Astrocyte of the cerebellum (primary cell): ENCODE measurements at places on chromosomes 6 and 20.
A peak's percentile ranks its signal among the peaks of the same experiment; 100 is the strongest.

DNA sequence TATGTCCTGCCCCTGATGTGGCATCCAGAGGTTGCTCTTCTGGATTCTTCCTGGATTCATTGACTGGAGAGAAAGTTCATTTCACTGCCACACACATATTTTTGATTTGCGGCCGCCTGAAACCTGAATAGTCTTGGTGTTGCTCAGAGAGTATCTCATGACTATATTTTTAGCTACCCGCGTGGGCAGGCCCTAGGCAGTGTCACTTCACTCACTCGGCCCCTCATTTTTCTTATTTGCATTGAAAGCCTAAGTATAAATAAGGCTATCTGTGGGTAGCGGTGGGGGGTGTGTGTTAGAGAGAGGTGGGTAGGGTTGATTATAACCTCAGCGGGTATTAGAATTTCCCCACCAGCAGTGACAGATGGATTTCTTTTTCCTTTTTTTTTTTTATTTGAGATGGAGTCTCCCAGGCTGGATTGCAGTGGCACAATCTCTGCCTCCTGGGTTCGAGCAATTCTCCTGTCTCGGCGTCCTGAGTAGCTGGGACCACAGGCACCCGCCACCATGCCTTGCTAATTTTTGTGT is 113.5 kb downstream of the JARID2 start:
- no peak for DNase-seq

GRCh38 chr20:38812709-38813573 is 7.4 kb downstream of the PPP1R16B start:
- no peak for DNase-seq

- DNase-seq, result no peak
Measured at GRCh38 chr20:52168116-52168515, 23.5 kb downstream of the ZFP64 start.

GRCh38 chr6:34865107-34865506 is 22.7 kb downstream of the TAF11 start:
- no peak for DNase-seq

GRCh38 chr6:160979061-160979708 is 12.4 kb upstream of the MAP3K4 start:
- no peak for DNase-seq

DNA sequence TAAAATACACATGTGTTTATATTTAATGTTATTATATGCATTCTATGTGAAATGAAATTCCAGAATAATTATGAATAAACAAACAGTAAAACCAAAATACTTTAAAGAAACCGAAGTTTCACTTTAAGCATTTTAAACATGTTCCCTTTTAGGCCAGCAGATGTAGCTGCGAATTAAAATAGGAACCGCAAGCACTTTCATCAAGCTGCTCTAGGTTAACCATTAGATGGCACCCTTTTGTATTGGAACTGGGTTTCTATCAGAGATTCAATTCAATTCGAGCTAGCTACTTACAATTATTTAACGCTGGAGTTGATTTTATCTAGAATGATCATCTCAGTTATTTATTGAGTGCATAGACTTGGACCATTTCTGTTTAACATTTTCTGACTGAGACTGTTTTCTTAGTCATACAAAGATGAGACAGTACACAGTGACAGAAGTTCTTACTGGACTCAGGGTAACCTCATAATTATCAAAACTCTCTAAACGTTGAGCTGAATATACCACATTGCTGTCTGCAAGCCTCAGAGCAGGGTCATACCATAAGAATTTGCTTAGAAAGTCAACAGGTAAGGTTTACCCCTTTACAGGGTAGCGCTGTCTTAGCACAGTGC is 8.5 kb downstream of the TMEM242 start:
- DNase-seq, result peak; percentile 79

DNA sequence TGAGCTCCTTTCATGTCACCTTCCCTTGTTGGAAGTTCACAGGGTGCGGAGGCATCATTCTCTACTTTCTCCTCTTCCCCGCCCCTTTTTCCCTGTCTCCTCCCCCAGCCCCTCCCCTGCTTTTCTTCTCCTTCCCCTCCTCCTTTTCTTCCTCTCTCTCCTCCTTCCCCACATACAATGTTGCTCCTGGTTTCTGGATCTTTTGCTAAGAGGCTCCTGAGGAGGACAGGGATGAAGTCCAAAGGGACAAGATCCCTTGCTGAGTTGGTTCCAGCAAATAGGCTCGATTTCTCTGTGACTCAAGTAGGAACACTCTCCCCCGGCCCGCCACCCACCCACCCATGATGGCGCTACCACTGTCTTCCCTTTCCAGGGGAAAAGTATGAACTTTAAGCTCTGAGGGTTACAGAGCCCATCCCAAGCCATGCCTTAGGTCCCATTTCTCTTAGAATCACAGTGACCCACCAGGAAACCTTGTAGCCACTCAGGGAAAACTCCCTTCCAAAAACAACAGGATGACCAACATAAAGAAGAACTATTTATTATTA is 852 bp upstream of the TFEB start:
- no peak for DNase-seq

GRCh38 chr6:111925296-111925695 is 52.0 kb upstream of the FYN start:
- DNase-seq, result peak; percentile 4

GRCh38 chr6:493840-494239 is 102.3 kb downstream of the IRF4 start:
- DNase-seq, result no peak

DNA sequence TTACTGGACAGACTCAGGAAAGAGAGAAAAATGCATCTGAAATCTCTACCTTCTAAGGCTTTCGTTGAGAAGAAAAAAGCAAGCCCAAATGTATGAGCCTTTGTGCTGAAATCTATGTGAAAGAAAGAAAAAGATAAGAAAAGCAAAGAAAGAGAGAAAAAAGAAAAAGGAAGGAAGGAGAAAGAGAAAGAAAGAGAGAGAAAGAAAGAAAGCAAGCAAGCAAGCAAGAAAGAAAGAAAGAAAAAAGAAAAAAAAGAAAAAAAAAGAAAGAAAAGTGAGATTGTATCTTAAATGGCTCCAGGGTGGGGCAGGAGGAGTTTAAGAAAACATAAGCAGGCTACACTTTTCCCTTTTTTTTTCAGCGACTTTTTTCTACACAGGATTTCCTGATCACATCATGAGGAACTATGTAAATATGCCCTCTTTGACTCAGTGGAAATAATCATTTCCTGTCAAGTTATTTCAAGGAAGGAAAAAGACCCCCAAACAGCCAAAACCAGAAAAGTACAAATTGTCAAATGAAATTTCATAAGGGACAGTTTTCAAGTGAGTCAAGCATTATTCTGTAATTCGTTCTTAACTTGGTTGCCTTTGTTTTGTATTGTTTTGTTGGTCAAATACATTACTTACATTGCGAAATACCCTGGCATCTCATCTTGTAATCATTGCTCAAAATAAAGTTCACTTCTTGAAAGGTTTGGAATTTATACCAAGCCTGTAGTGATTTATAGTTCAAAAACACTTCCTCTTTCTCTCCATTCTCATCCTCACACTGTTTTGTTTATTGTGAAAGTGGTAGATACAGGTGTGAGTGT is 79.5 kb upstream of the RNF217 start:
- peak; percentile 4 for DNase-seq

DNA sequence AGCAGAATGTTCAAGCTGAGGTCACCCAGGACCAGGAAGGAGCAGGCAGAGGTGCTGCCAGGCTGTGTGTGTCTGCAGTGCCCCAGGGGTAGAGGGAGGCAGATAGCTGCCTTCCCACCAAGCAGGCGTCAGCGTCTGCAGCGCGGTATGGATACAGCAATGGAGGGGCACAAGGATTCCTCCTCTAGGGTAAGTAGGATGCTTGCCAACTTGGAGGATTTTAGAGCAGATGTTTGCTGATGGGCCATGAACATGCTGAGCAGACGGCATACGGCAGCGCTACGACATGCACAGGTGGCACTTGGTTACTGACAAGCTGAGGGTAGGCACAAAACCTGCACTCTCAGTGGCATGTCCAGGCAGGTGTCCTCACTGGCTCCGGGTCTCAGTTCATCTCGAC is 48.1 kb downstream of the PSMG4 start:
- DNase-seq, result no peak

GRCh38 chr6:89436226-89436625 is 3.3 kb downstream of the ANKRD6 start:
- no peak for DNase-seq

GRCh38 chr6:166566026-166567011 is 20.2 kb downstream of the RAMACL start:
- DNase-seq, result no peak

DNA sequence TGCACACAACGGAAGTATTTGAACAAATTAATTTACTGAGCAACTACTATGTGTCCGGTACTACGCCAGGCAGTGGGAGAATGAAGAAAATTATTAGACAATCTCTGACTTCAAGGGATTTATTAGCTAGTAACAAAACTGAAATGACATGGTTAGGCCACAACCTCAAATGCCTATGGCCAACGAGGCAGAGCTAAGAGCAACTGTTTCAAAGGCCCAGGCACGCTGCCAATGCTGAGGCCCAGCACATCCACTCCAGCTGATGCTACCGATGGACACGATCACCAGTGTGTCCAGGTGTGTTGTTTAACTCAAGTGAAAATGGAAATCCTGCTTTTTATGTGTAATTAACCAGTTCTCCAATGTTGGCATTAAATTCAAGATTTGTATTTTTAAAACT is 420.9 kb downstream of the PRKN start:
- no peak for DNase-seq

GRCh38 chr6:16058201-16058928 is 70.5 kb upstream of the MYLIP start:
- DNase-seq, result no peak
